ENCODE measurements at places on chromosomes 4 and X.

- DNase-seq: no peak
Measured at GRCh38 chr4:108559911-108560310, 60.5 kb upstream of the RPL34 start.

DNA sequence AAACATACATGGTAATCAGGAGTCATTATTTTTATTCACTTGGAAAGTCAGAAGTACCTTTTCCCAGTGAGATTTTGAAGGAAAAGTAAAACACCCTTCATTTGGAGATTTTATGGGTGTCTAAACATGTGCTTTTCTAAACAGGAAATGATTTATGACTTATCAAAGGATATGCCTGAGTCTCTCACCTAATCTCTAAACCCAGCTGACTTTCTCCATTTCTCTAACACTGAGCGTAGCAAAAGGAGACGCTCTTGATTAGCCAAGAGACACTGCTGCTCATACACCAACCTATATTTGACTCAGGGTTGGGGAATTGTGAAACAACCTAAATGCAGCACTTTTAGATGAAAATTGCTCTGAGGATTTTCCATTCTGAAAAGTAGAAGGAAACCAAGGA is 468.5 kb upstream of the FTHL17 start:
- DNase-seq: no peak

DNA sequence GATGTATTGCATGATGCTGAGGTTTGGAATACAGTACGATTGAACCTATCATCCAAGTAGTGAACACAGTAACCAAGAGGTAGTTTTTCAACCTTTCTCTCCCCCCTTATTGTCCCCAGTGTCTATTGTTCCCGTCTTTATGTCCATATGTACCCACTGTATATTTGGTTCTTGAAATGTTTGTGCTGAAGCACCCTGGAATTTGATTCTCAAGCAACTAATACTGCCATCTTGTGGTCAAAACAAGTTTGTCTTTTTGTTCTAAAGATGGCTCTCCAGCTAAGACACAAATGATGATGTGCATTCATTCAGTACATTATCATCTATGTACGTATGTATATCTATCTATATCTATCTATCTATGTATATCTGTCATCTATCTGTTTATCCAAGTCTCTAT is 33.5 kb upstream of the DCX start:
- no peak for DNase-seq

DNA sequence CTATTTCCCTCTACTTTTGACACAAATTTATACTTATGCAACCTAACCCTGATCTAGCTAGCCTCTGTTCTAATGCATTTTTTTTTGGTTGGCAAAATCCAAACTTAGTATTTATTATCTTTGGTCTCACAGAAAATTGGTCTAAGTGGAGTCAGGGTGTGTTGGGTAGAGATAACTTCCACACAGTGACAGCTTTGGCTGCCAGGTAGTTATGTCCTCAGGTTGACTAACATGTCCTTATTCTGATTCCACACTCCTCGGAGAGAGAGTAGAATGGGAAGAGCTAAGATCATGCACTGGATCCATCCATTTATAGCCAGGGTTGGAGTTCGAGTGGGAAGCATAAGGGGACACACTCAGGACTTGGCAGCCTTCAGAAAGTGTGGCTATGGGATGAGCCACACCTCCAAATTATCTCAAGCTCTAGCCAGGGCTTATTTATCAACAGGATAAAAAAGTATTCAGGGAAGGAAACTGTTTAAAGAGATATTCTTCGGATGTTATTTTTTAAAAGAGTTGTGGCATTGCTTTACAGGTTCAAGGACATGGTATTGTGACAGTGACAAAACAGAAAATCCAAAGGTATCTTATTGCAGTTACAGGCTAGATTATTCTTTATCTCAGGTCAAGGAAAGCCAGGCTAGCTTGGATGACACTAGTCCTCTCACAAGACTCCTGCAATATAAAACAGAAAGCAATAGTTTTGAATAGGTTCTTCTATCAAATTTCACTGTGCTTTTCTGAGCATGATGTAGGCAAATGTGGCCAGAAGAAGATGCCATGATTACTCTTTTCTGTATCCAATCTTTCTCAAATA is 51.5 kb downstream of the NPY1R start:
- DNase-seq: no peak

DNA sequence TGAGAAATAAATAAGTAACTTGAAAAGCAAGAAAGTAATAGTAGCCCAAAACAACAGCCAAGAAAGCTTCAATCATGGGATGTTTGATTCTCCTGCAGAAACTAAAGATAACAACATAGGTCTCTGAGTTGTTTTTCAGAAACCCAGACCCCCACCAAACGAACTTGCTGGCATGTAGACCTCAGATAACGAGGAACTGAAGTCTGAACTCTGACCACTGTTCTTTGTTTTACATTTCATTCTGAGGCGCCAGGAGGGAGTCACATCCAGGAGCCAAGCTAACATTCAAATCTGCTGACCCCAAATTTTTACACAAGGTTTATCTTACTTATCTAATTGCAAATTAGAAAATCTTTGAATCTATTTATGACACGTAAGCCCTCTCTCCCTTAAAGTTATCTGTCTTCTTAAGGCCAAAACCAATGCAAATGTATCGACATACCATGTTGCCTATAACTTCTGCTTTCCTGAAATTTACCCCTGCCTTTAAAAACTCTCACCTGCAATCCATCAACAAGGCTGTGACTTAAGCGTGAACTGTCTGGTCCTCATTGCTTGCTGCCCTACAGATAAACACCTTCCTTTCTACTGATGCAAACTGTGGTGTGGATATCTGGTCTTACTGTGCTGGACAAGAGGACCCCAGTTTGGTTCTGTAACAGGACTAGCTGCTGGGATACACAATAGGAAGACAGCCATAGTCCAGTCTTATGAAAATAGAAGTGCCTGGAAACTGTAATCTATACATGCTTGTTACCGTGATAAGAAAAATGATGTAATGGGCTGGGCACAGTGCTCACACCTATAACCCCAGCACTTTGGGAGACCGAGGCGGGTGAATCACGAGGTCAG is 37.5 kb upstream of the NEIL3 start:
- DNase-seq: no peak

- no peak for DNase-seq
Measured at GRCh38 chr4:152065545-152065944, 304.7 kb upstream of the GATB start.

DNA sequence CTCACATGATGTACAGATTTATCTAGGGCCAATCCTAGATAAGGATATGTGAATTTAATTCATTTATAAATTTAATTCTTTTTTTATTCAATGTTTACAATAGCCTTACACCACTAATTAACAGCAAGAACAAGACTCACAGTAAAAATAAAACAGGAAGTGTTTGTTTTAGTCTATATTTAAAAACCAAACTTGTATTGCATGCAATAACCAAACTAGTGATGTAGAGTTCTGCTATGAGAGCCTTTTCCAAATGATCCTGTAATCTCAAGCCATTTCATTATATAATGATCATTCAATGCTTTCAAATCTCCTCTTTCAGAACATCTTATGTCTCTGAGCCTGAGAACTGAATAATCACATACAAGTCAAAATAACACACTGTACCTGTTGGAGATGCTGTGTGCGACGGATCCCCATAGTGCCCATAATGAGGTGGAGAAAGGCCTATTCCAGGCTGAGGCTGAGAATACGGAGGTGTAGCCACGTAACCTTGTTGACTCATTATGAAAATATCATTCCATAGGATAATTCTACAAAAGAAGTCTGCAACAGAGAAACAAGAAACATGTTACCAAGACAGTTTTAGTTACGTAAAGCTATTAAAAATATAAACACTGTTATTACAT is 2.6 kb downstream of the SEC24D start:
- no peak for DNase-seq

- DNase-seq: no peak
Measured at GRCh38 chr4:1758306-1759121, 34.6 kb upstream of the FGFR3 start.

- DNase-seq: no peak
Measured at GRCh38 chr4:151048913-151049312, 33.8 kb upstream of the LRBA start.

DNA sequence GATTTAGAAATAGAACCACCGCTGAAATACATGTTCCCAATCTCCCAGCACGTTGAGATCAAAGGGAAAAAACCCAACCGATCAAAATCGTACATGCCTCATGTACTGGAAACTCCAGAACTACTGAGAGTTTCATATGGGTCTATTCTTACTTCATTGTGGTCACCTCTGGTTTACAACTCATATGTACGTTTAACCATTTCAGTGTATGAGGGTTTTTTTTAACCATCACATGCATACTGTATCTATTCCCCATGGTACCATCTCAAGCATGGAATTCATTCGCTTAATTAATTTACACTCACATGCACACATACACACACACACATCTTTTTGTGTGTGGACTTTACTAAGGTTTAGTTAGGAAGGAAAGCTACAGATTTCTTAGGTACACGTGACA is 46.0 kb upstream of the CLNK start:
- no peak for DNase-seq

DNA sequence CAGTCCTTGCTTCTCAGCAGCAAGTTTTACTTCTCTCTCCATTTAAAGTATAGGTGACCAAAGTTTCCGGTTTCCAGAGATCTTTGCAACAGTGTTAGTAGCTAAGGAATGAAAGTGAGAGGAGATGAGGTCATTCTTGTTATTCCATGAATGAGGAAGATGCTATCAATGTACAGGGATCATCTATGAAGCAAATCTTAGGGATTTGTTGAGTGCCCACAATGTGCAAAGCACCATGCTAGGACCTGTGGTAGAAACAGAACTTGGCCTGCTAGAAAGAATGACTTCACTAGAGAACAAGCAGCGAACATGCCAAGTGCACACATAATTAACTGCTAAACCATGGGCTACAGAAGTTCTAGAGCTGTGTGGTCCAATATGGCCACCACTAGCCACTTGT is 112.5 kb downstream of the MID1 start:
- DNase-seq: no peak

GRCh38 chr4:139085141-139085540 is 69.6 kb downstream of the NOCT start:
- no peak for DNase-seq

GRCh38 chr4:119059221-119059620 is 76.4 kb upstream of the MYOZ2 start:
- no peak for DNase-seq

DNA sequence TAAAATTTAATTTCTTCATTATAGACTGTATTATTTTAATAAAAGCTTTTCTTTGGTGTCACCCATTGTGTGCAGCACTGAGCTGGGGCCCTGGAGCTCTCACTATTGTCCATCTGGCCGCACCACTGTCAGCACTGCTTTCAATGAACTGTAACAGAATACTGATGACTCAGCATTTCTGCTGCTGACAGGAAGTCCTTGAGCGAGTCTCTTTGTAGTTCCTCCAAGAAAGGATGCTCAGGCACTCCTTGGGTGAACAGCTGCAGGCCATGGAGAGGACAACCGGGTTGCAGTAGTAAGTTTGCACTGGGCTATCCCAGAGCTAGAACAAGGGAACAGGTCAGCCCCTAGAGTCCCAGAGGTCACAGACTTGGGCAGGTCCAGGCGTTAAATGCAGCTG is 81.6 kb downstream of the SORBS2 start:
- no peak for DNase-seq

DNA sequence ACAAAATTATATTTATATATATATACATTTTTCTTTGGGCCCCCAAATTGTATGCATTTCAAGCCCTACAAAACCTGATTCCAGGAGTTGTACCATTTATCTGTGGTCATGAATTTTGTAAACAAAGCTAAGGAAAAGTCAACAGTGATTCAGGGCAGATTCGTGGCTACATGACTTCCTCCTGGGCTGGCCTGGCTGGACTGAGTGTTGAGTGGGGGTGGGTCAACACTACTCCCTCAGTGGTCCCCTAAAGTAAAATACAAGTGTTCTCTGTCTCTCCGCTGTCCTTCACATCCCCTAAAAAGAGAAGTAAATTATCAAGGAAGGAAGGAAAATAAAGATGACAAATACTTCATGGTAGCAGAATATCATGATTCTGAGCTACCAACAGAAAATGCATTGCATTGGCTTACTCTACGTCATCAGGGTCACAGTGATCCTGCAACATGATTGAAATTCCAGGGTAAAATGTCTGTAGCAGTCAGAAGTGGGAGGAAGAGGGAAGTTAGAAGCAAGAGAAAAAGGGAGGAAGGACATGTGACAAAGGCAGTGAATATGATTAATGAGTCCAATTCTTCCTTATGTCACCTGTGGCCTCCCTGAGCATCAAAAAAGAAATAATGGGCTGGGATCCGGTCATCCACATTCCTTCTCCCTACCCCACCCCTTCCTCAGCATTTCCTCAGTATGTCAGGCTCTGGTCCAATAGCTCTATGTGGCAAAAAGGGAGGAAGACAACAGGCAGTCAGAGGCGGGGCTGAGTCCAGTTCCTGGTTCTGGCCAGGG is 42.4 kb upstream of the MYOZ2 start:
- DNase-seq: no peak

GRCh38 chrX:24985120-24985519 is 30.6 kb downstream of the ARX start:
- DNase-seq: no peak

- no peak for DNase-seq
Measured at GRCh38 chrX:1108501-1109445, 103.7 kb downstream of the CRLF2 start.

GRCh38 chr4:31917334-31917733 is 1197.2 kb downstream of the PCDH7 start:
- no peak for DNase-seq

GRCh38 chrX:14899607-14900006 is 26.4 kb downstream of the MOSPD2 start:
- no peak for DNase-seq

DNA sequence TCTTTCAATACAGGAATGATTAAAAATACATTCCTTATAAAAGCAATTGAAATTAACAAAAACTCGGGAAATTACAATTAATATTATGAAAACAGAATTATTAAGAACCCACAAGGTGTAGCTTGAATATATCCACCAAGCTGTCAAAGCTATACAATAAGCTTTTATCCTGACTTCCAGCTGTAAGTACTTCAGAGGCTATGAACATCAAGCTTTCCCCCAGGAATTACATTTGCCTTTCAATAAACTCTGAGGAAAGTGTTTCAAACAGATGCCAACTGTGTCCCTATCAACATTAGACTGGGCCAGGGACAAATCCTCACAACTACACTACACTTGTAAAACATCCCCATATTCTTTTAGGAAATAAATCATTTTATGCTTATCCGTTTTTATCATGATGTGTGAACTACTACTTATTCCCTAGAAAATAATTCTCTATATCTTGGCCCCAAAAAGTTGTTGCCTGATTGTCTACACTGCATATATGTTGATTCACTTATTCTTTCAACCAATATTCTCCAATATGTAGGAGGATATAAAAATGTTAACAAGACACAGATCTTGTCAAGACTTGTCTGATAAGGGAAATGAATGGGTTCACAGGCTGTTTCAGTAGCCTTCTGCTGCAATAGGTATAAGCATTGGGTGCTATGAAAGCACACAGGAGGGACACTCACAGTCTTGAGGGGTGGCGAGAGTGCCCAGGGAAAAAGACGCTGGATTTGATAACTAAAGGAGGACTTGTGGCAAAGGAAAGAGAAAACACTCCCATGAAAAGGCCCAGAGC is 494.1 kb downstream of the CENPC start:
- no peak for DNase-seq

GRCh38 chrX:71504346-71504745 is 28.6 kb upstream of the OGT start:
- no peak for DNase-seq
